ENCODE measurements at places on chromosomes 2 and 18. TPM values are rescaled to one million over a fixed set of nuclear protein-coding genes. Genes with fewer than 3 reads are reported as not detected.

The SLC11A1 gene
- under 0.01 TPM for total RNA-seq

The BMP10 gene
- not detected for total RNA-seq

The CKAP2L gene
- total RNA-seq: 16.8 TPM

The ABCG5 gene
- not detected for total RNA-seq
